ENCODE measurements at places on chromosomes 3 and 15. TPM values are rescaled to one million over a fixed set of nuclear protein-coding genes. Genes with fewer than 3 reads are reported as not detected.

Gene C3orf52
- total RNA-seq, result 11.2 TPM

GRCh38 chr3:169841171-169841570 is 28.5 kb upstream of the LRRC34 start:
- no peak for DNase-seq

GRCh38 chr3:23221136-23221535 is 18.0 kb downstream of the UBE2E2 start:
- DNase-seq, result no peak

DNA sequence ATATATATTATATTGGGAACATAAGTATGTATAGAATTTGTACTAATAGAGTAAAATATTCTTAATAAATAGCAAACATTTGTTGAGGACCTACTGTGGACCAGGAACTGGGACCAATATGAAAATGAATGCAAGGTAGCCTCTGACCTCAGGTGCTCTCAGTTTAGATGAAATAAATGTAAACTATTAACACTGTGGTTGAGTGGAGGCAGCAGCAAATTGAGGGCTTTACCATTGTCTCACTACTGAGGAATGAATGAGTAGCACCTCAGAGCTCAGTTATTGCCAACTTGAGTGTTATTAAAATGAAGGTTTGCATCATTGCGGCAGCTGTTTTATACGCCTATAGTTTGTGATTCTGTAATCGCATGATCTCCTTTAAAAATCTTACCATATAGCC is 90.9 kb upstream of the CGNL1 start:
- DNase-seq, result no peak

DNA sequence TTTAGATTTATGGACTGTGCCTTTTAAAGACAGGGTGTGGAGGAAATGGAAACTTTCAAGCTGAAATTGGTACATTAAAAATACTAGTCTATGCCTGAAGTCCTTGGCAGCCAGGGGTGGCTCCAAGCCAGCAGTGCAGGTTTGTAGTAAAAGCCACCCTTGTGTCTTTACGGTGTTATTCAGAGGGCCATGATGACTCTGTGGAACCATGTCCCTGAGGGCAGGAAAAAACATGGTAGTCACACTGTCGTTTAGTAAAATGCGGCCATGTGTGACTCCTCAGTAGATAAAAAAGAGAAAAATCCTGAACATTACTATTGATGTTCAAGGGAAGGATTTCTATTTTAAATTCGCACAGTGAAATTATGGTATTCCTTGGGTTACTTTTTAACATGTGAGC is 2.7 kb downstream of the FAN1 start:
- DNase-seq, result no peak
